Stomach (tissue), 19 donors: ENCODE measurements at places on chromosomes 6 and 20.

DNA sequence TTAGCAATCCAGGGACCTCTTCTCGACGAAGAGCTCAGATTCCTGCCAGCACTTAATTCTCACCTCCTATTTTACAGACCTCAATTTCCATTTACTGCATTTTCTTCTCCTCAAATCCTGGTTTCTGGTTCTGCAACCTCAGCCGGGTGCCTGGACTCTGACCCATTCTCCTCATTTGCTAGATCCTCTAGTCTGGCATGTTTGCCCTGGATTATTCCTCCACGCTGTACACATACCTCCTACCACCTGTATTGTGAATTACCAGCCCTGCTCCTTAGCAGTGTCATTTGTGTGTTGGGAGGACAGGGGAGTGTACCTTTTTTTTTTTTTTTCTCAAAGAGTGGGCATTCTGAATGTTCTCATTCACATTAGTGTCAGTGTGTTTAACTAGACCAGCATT, 204.4 kb downstream of the ZMYND8 start:
- DNase-seq = no peak

GRCh38 chr6:2804516-2804915, 37.1 kb downstream of the SERPINB1 start:
- peak; percentile 40 for DNase-seq

GRCh38 chr6:135540207-135540840, 42.8 kb upstream of the AHI1 start:
- no peak for DNase-seq

- DNase-seq = peak; percentile 92
These were observed 12.1 kb downstream of the TMEM181 start for GRCh38 chr6:158571826-158572652.

DNA sequence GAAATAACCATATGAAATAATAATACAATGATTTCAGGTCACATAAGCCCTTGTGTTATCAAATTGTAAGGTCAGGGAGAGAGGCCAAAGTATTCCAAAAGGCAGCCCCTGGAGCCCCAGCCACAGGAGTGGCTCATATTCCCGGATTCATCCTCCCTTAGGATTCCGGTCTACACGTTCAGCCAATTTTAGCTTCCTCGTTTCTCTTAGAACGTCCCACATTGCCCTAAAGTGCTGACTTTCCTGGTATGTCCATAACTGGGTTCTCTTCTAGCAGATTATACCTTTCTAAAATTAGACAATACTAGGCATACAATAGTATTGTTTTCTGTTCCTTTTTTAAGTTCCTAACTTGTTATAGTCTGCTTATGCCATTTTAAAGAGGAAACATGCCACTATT, 192.7 kb upstream of the NOX3 start:
- no peak for DNase-seq

DNA sequence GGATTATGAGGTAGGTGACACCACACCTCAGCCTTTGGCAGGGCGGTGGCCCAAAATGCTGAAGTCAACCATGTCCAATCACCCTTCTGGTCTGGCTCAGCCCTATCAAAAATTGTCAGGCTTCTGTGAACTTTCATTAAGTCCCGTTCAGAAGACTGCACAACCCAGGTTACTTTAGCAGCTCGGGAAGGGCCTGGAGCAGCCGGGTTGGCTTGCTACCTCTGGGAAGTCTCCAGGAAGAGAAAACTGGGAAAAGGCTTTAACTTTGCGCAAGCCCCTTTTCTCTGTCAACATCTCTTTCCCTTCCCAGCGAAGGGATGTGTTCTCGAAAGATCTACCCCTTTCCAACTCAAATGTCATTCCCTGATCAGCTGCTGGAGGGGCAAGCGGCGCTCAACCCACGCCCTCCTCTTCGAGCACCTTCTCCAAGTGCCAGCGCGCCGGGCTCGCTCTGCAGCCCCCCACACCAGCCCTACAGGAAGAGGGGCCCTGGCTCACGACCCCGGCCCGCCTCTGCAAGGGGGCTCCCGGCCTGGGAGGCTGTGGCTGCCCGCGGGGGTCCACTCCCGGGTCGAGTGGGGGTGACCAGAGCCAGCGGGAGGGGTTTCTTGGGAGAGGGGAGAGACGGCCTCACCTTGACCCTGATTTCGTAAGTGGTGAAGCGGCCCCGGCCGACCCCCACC, 573 bp downstream of the SNX3 start:
- DNase-seq = peak; percentile 75

- DNase-seq = no peak
These were observed 197.1 kb downstream of the CDH4 start for GRCh38 chr20:61449057-61449609.

DNA sequence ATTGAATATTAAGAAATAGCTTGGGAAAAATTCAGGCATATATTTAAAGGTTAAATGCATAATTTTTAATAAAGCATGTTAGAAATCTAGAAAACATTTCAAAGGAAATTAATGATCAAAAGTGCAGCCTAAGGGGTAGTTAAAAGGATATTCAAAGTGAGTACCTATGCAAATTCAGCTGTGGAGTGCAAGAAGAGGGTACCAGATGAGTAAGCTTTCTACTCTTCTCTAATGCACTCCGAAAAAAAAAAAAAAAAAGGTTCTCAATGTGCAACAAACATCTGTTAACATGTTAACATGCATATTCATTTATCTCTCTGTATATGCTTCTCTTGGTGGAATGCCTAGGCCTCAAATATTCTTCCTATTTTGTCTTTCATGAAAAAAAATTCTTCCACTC, 32.0 kb upstream of the KATNA1 start:
- no peak for DNase-seq

GRCh38 chr6:154138793-154139192, 99.8 kb downstream of the OPRM1 start:
- no peak for DNase-seq

DNA sequence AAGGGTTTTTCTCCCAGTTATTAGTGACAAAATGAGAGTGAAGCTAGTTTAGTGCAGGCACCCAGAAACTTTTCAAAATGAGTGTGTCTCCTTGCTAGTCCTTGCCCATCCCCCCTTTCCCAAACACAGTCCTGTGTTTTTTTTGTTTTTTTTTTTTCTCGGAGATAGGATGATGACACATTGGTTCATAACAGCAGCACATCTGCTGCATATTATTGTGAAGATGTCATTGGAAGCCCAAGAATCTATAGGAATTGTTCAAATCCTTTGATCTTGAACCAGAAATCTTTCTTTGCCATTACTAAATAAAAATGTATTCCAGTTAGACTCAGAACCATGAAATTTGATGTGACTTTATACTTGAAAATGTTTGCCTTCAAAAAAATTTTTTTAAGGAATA, 162.4 kb downstream of the FRK start:
- DNase-seq = no peak

GRCh38 chr6:170233286-170234205, 57.3 kb downstream of the DLL1 start:
- no peak for DNase-seq

GRCh38 chr6:76003686-76004085, 68.8 kb downstream of the IMPG1 start:
- DNase-seq = no peak

DNA sequence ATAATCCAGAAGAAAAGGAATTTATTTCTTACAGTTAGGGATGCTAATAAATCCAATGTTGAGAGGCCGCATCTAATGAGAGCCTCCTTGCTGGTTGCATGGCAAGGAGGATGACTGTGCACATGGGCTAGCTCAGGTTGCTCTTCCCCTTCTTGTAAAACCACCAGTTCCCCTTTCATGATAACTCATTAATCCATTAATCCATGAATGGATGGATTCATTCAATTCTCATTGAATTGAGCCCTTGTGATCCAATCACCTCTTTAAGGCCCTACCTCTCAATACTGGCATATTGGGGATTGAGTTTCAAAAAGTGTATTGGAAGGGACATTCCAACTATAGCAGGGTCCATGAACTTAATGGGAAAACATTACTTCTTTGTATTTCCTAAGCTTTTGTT, 149.5 kb downstream of the BMP2 start:
- no peak for DNase-seq

GRCh38 chr6:118377711-118378414, 170.2 kb upstream of the PLN start:
- peak; percentile 35 for DNase-seq

DNA sequence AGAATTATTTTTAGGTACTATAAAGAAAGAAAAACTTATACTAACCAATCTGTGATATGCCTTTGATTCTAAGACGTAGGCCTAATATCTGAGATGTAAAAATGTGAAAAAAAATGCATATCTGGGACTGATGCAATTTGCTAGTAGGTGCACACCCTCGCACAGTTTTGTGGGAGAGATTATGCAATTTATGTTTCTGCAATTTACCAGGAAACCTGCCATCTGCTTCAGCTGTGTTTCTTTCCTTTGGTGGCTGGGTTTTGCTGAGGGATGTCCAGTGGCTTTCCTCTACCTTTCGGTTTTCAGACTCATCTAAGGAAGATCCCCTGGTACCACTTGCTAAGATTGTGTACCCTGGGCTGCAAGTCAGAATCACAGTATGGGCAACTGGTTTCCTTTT, 186.9 kb downstream of the ZFP64 start:
- DNase-seq = no peak

DNA sequence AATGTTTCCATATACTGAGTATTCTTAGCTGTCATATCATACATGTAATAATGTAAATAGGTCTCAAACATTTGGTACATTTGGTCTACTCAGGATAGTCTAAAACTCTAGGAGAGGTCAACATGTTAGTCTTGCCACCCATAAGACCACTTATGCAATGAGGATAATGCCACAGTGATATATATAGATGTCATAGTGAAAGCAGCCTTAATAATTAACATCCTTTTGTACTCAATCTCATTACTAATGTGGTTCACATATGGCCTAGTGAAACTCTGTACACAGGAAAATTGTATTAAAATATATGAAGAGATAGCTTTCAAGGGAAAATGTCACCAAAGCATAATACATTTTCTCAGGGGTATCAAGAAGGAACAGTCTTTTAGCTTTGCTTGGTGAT, 577.9 kb downstream of the TFAP2B start:
- no peak for DNase-seq

DNA sequence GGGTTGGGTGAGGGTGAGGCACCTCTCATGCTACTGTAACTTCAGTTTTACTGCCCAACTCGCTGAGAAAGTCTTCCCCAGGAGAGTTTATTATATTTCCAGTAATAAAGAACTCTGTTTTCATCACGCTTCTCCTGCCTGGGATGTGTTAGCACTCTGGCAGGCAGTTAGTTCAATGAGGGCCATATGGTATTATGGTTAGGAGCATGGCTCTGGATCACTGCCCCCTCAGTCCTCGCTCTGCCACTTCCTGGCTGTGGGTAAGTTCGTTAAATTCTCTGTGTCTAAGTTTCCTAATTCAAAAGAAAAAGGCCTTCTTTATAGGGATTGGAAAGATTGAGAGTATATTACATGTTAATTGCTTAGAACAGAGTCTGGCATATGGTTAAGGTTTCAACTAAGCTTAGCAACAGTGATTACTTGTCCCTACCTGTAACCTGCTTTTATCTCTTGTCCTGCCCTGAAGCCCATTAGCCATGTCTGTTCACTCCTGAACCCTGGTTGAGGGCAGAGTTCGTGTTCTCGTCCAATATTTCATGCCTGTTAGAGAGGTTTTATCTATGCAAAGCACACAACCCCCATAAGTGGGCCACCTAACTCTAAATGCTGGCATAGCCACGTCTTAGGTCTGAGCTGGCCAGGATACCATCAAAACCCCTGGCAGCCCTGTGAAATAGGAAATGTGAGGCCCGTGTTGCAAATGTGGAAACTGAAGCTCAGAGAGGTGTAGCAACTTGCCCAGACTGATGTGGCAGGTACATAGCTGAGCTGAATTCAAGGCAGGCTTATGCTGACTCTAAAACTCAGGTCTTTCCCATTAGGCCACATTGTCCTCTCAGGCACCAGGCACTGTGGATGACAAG, 342.5 kb upstream of the JARID2 start:
- DNase-seq = no peak

- DNase-seq = peak; percentile 28
These were observed 9.0 kb upstream of the MLIP start for GRCh38 chr6:54102238-54102637.

DNA sequence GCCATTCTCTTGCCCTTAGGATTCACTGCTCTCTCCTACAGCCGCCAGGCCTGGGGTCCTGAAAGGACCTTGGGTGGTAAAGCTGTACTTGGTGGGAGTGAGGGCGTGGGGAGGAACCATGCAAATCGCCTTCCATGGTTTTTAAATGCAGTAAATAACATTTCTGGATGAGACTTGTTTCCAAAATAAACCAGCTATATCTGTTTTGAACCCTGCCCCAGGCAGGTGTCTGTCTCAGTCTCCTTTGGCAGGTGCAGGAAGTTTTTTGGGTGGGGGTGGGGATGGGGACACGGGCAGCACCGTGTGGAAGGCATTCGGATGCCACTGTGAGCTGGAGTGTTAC, 14.3 kb downstream of the ITPA start:
- no peak for DNase-seq

DNA sequence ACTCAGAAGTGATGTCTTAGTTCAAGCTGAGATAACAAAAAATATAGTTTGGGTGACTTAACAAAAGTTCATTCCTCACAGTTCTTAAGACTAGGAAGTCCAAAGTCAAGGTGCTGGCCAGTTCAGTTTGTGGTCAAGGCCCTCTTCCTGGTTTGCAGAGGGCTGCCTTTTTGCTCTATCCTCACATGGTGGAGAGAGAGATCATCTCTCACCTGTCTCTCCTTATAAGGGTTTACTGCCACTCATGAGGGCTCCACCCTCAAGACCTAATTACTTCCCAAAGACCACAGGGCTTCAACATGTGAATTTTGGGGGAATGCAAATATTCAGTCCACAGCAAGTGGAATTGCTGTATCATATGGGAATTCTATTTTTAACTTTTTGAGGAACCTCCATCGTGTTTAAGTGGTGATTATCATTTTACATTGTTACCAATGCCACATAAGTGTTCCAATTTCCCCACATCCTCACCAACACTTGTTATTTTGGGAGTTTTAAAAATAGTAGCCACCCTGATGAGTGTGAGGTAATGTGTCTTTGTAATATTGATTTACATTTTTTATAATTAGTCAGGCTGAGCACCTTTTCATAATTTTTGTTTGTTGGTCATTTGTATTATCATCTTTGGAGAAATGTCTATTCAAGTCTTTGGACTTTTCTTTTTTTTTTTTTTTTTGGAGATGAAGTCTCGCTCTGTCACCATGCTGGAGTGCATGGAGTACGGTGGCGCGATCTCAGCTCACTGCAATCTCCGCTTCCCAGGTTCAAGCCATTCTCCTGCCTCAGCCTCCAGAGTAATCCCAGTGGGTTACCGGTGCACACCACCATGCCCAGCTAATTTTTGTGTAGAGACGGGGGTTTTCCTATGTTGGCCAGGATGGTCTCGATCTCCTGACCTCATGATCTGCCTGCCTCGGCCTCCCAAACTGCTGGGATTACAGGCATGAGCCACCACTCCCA, 112.2 kb downstream of the SESN1 start:
- DNase-seq = no peak

- DNase-seq = peak; percentile 60
These were observed 78.5 kb upstream of the PHACTR1 start for GRCh38 chr6:12637960-12638641.
